Mammary epithelial cell (primary cell): ENCODE measurements at places on chromosomes 3 and 15. TPM values are rescaled to one million over a fixed set of nuclear protein-coding genes. Genes with fewer than 3 reads are reported as not detected.

Gene CACNA2D3
- total RNA-seq = not detected in 2 replicates

Gene LSAMP
- total RNA-seq = not detected in 2 replicates

Gene ITPKA
- 0.92 and 1.2 TPM in 2 replicates for total RNA-seq

Gene GPR160
- total RNA-seq = 0.37 and 0.66 TPM in 2 replicates

Gene CFAP44
- total RNA-seq = 4.8 TPM

Gene AADAC
- total RNA-seq = not detected

Gene LNP1
- total RNA-seq = 1.0 and 1.7 TPM in 2 replicates

DNA sequence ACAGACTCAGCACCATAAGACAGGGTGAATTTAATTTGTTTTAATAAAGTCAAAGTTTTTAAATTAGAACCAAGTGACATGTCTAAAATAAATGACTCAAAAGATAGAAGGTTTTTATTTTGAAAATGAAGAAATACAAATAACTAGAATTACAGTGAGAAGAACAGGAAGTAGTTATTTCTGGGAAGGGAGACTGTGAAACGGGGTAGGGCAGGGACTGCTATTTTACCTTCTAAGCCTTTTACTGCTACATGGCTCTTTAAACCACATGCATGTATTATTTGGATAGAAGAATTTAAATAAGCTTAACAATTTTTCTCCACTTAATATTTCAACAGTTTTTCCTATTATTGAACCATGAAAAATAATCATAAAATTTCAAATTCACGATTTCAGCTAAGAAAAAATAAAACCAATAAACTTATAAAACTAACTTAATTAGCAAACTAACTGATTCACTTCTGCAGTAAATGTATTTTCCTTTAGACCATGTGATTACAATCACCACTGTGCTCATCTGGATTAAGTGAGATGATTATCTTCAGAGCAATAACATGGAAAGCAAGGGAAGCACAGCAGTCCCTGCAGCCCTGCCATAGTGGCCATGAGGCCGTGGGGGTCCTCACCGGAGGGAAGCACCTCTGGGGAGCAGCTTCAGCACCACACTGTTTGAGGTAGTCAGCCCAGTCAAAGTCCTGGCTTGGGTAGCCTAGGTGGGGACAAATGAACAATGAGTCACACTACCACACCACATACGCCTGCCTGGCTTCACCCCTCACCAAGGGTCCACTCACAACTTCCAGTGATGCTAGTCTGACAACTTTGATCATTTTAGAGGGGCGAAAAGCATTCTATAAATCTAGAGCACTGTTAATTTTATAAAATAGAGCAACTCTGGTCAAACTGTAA lies 28.3 kb upstream of the STIMATE start:
- no peak for DNase-seq

DNA sequence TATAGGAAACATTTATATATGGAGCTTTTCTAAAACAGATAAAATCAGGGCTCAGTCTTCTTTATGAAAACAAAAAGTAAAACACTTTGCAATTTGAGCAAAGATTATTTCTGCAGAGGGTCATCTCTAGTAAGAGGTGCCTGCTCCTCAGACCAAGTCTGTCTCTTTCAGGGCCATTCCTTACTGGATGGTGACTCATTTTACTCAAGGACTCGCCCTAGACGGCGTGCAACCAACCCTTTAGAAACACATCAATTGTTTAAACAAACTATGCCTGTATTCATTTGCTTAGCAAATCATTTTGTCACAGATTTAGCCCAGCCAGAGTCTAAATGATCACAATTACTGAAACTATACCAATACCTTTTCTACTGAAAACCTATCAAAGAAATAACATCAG lies 242.8 kb upstream of the ICE2 start:
- DNase-seq = peak; percentile 5

- DNase-seq = peak; percentile 27
These were observed 45.8 kb downstream of the MITF start for GRCh38 chr3:69784954-69785514.

DNA sequence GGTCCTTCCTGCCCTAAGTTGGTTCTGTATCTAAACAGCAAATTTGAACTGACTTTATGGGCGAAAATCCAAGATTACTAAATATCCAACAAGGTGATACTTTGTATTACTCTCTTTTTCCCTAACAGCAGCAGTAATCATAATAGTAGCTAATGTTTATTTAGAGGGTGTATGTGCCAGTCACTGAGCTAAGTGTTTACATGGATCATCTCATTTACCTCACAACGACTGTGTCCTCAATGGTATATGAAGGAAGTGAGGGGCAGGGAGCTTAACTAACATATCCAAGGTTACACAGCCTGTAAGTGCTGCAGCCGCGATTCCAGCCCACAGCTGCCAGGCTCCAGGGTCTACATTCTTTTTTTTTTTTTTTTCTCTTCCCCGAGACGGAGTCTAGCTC lies 10.3 kb upstream of the LRRC34 start:
- DNase-seq = no peak

- DNase-seq = no peak
These were observed 169.1 kb downstream of the TPRG1 start for GRCh38 chr3:189340680-189341460.

DNA sequence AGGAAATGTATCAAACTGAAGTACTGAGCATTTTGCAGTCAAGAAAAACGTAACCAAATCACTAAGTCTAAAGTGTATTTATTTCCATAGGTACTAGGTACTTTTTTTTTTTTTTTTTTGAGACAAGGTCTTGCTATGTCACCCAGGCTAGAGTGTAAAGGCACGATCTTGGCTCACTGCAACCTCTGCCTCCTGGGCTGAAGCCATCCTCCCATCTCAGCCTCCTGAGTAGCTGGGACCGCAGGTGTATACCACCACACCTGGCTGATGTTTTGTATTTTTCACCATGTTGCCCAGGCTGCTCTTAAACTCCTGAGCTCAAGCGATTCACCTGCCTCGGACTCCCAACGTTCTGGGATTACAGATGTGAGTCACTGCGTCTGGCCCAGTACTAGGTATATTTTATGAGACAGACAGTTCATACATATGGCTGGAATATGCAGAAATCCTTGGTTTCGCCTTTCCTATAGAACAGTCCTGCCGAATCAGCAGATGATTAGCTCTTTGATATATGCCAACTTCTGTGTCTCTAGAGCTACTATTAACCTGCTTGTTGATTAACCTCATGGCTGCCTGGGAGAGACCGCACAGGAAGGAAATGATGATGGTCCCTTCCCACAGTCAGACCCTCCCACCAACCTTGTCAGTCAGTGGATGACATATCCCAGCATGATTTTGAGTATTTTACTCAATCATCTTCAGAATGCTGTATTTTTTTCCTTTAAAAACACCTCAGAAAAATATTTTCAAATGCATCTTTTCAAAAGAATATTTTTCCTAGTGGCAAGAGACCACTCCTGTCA lies 32.3 kb downstream of the TMOD3 start:
- no peak for DNase-seq

DNA sequence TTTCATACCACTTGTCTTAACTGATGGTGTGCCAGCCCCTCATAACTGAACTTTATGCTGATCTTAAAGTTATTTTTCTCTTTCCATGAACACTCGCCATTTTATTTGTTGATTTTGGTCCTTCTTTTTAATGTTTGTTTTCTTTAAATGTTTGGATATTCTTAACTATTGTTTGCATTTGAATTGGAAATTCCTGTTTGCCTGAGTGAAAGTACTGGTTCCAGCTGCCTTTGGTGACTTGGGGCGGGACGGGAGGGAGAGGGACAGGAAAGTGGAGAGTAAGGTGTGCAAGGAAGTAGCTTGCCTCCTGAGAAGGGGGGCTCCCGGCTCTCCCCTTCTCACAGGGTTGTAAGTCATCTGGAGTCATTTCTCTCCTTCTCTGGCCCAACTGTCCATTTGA lies 287.1 kb upstream of the PPP2R3A start:
- no peak for DNase-seq

DNA sequence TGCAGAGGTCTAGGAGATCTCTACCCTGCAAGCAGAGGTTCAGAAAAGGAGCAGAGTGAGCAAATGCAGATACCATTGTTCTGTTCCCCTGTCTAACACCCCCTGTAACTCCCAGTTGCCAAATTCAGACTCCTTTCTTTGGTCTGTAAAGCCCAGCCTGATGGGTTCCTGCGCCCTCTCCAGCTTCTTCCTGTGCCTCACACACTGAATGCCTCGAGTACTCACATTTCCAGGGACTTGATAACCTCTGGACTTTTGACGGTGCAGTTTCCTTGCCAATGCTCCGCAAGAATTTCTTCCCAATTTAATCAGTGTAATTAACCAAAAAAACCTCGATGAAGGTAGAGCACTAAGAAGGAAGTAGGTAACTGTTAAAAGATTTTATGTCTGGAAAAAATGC lies 19.3 kb downstream of the PDE8A start:
- DNase-seq = no peak

GRCh38 chr3:105399611-105400010 lies 32.9 kb downstream of the ALCAM start:
- peak; percentile 20 for DNase-seq

DNA sequence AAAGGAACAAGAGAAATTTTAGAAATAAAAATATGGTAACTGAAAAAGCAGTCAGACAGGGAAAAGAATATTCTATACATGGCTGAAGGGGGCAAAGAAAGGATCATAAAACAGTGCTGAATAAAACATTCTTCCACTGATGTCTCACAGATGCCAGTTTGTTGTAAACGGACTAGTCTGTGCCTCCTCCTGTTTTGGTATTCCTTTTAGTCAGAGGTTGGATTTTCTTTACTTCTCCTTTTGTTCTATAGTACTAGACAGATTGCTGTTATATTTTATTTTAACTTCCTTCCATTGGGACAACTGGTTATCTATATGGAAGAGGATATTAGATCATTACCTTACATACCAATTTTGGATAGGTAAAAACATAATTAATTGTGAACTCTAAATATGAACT lies 16.0 kb upstream of the GNB5 start:
- no peak for DNase-seq

DNA sequence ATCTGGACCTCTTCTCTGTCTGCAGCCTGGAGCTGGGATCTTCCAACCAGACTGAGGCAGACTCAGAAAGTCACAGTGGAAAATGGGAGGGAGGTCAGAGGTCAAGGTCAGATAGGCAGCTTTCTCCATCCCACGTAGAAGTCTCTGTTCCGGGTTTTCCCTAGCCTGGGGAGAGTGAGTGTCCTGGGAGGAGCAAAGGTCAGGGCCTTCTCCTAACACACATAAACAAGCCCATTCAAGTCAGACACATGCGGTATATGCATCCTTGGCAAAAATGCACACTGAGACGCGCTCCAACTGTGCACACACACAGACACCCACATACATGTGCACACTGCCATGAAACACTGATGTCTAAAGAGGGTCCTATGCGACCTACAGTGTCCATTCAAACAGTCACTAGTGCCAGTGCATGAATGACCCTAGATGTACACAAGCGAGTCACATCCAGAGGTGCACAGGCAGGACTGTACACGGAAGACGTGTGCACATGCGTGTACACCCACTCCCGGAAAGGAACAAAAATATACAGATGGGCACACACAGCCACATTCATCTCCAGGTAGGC lies 681 bp downstream of the TWF2 start:
- DNase-seq = no peak

DNA sequence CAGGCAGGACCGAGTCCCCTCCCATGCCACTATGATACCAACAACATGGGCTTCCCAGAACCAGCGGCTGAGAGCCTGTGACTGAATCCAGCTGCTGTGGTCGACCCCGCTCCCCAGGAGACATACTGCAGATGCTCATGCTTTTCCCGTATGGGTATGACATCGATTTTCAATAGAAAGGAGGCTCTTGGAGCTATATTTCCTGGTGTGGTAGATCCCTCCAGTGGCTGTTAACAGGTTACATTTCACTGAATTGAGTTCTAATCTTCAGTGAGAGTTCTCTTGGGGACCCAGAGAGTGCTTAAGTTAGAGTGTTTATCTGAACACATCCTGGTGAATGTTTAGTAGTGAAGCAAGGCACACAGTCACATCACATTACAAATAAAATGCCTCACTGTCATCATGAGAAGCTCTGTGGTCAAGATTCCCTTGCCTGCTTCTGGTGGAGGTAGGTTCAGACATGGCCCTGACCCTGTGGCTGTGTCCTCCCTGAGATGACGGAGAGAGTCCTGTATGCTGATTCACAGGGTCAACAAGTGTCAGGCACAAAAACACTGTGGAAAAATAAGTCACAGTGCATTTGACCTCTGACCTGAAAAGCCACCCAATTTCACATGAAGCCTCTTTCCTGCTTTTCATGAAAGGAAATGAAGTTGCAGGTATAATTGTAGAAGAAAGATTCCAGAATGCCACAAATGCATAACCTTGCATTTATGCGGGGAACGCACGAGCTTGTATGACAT lies 110.9 kb downstream of the GABRG3 start:
- DNase-seq = no peak

GRCh38 chr3:144626835-144627234 lies 655.2 kb downstream of the DIPK2A start:
- DNase-seq = no peak
